ENCODE measurements at places on chromosomes 4 and X. TPM values are rescaled to one million over a fixed set of nuclear protein-coding genes. Genes with fewer than 3 reads are reported as not detected.

GRCh38 chr4:100913685-100914084 lies 395.9 kb upstream of the EMCN start:
- no peak for DNase-seq

- DNase-seq, result no peak
Measured at GRCh38 chr4:17096692-17097091, 198.2 kb upstream of the LDB2 start.

DNA sequence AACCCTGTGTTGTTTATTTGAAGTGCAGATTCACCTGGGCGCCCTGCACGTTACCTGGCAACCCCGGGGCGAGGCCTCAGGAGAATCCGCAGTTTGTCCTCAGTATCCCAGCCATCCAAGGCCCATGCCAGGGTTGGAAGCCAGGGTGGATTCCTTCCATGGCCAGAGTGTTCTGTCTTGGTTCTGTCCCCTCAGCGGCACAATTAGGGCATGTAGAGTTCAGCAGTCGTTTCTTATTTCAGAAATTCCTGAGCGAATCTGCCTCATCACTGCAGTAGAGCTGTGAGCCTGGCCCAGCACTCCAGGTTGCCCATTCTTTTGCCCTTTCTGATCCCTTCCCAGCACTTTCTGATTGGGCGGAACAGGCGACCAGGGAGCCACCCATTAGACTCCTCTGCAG lies 29.9 kb upstream of the CLCN4 start:
- no peak for DNase-seq

DNA sequence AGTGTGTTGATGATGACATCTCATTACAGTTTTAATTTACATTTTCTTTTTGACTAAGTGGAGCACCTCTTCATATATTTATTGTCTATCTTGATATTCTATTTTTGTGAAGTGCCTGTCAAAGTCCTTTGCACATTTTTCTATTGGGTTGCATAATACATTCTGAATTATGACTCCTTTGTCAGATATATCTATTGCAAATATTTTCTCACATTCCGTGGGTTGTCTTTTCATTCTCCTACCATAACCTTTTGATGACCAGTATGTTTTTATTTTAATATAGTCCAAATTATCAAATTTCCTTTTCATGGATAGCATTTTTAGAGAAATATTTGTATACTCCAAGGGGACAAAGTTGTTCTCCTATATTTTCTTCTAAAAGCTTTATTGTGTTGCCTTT lies 126.4 kb downstream of the PJA1 start:
- no peak for DNase-seq

DNA sequence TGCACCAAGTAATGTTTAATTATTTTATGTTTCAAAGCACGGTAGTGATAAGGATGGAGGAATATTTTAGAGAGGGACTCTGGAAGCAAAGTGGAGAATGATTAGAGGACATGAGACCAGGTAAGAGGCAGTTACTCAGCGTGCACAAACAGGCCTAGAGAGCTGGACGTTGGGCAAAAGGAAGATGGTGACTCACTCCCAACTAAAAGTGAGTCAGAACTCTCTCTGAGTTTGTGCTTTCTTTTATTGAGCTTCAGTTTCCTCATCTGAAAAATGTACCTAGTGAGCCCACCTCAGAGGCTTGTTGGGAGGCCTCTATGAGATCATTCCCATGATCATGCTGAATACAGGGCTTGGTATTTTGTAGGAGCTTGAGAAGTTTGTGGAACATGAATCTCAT lies 1.6 kb upstream of the ZC4H2 start:
- DNase-seq, result no peak

DNA sequence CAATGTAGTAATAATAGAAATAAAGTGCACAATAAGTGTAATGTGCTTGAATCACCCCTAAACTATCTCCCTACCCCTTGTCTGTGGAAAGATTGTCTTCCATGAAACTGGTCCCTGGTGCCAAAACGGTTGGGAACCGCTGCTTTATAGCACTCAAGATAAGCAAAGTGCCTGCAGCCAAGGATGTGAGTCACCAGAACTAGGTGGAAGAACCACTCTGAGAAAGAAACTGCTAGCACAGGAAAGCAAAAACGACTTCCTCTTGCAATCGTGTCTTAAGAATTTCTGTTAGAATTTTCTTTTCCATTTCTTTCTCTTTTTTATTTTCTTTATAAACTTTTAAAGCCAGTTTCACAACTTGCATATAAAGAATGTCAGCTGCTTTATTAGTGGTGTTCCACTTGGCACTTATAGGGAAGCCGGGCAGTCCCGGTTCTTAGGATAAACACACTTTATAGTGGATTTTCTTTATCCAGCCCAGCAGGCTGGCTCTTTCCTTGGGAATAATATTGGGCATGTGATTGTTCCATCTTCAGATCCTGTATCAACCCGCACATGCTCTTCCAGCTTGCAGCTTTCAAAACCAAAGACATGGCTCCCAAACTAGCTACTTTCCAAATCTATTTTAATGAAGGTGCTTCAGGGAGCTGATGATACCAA lies 32.3 kb upstream of the CXCL8 start:
- DNase-seq, result no peak

DNA sequence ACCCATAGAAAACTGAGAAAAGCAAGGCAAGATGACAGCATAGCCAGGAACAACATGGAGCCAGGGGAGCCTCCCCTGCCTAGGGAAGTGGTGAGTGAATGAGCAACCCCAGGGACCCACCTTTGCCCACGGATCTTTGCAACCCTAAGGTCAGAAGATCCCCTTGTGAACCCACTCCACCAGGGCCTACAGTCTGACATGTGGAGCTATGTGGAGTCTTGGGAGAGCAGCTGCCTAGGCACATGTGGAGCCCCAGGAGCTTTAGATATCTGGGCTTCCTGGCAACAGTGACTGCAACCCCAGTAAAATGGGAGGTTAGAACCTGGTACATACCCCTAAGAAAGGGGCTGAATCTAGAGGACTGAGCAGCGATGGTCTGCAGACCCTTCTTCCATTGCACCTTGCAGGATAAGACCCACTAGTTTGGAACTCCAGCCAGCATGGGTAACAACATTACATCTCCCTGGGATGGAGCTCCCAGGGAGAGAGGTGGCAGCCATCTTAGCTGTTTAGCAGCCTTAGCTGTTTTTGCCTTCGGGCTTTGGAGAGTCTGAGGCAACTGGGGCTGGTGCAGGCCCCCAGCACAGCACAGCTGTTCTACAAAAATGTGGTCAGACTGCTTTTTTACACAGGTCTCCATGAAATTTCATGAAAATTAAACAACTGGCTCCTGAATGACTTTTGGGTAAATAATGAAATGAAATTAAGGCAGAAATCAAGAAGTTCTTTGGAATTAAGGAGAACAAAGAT lies 104.7 kb upstream of the TRIM2 start:
- no peak for DNase-seq

GRCh38 chr4:110621328-110621812 lies 1.5 kb downstream of the PITX2 start:
- no peak for DNase-seq

DNA sequence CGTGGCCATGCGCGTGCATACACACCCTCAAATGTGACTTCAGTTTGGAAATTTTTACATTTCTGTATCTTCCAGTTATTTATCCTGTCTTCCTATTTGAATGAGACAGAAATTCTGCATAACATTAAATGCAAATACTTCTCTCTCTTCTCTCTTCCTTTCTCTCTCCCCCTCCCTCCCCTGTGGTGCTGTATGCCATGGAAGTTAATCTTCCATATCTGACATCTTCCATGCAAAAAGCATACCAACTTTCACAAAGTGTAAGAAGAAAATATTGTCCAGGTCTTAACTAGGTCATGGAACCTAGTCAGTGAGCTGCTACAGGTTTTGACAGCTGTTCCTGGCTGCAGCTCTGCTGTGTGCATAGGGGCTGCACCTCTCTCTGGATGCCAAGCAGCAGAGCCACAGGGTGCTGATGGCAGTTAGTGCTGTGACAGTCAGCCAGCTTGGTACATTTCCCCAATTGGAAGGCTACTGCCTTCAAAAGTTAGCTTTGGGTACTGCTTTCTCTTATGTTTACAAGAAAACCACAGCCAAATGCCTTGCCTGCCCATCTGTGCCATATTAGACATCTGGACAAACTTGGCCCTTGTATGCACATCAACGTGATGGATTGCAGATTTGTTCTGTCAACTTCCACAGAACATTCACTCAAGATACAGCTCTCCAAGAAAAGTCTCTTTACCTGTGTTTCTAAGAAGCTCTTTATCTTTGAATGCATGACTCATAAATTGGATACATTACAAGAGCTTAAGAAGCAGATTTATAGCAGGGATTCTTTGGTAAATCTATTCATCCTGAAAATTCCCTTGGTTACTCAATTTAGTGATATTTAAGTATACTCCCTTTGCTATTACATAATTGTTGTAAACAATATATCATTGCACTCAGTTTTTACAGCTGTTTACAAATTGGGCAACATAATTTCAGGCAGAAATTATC lies 623.8 kb downstream of the EPHA5 start:
- no peak for DNase-seq

- DNase-seq, result no peak
Measured at GRCh38 chr4:16437836-16438235, 211.6 kb upstream of the TAPT1 start.

- DNase-seq, result no peak
Measured at GRCh38 chr4:64417974-64418373, 8.7 kb upstream of the TECRL start.

Gene CCDC120
- total RNA-seq, result 36.6 TPM

Gene MAGED4
- total RNA-seq, result 0.56 TPM

Gene CT45A8
- not detected for total RNA-seq

Gene MAGEE2
- not detected for total RNA-seq

Gene MRFAP1
- total RNA-seq, result 157 TPM

All from suprapubic skin (tissue), 4 donors.